ENCODE measurements at places on chromosomes 3 and 15.
A peak's percentile ranks its signal among the peaks of the same experiment; 100 is the strongest.

- DNase-seq: no peak
Observed at GRCh38 chr3:110799271-110799670, 272.3 kb upstream of the NECTIN3 start.

GRCh38 chr3:139225548-139225947 is 118.3 kb upstream of the MRPS22 start:
- DNase-seq: no peak

- DNase-seq: no peak
Observed at GRCh38 chr15:64943512-64944225, 32.0 kb downstream of the ANKDD1A start.

DNA sequence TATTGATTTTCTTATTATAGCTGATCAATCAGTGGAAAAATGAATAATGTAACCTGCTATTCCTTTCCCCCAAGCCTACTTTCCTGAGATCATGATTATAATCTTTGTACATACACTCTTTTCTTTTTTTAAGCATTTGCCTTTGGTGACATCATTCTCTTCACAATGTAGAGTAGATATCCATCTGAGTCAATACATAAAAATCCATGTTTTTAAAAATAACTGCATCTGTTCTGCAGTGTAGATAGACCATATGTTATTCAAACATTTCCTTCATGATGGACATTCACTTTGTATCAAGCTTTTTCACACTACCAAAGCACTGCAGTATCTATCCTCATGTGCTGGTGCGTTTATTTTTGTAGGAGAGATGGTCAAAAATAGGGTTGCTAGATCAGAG is 211.1 kb downstream of the PTPRG start:
- no peak for DNase-seq

- no peak for DNase-seq
Observed at GRCh38 chr15:92848852-92849598, 51.1 kb upstream of the CHD2 start.

DNA sequence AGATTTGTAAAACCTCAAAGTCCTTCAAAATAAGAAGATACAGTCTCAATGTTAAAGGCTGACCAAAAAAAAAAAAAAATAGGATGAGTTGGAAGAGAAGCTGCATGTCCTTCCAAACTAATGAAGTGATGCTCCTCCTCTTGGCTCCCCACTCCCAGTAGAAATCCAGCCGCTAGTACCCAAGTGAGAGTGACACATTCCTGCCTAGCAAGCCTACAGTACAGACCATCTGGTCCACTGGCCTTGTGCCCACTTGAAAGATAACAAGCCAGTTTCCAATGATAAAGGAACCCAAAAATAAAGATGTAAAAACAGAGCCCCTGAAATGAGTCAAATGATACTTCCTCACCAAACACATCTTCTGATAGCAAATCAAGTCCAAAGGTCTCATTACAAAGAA is 258.7 kb upstream of the NSMCE3 start:
- DNase-seq: no peak

- no peak for DNase-seq
Observed at GRCh38 chr3:97692831-97693230, 71.7 kb upstream of the ARL6 start.

- no peak for DNase-seq
Observed at GRCh38 chr15:39474657-39475056, 106.2 kb upstream of the THBS1 start.

DNA sequence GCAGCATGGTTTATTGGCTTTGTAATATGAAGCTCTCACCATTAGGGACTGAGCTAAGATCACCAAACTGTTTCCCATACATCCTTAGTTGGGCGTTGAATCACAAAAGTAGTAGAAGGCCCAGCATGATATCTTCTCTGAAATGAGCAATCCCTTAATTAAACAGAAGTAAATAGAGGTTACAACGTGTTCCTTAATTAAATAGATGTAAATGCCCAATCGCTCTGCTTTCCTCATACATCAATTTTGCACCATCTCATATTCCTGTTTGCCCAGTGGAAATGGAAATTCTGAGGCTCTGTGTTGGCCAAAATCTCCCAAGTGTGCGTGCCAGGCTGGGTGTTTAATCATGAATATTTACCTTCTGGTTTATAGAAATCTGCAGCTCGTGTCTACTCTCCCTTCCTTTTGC is 107.4 kb upstream of the FOXB1 start:
- DNase-seq: no peak

DNA sequence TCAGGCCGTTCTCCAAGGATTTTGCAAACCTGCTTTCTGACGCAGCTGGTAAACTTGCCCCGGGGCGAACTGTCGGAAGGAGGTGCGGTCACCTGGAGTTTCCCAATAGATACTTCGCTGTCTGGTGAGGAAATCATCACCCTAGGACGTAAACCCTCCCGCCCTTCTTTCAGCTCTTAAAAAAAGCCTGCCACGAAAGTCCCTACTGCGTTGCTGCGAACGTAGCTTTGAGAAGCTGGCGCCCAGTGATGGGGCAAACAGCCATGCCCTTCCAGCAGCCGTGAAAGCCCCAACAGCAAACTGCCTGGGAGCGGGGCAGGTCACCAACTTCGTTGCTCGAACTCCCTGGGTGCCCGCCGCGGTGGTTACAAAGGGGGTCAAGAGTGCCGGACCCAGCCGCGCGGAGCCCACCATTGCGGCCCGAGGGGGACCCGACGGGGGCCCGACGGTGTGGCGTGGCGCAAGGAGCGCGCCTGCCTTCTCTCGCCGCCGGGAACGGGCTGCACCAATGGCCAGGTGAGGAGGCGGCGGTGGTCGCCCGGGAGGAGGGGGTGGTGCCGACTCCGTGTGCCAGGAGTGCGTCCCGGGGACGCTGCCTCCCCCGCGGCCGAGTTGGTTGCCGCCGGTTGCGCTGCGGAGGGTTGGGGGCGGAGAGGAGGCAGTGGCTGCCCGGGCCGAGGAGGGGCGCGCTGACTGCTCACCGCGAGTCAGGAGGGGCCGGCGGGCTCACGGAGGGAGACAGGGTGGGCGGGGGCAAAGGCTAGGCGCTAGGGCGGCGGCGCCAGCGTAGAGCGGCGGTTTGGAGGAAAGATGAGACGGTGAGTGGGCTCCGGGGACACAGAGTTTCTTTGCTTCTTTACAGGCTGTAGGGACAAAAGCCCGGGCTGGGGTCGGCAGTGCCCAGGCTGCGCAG is at the start of gene PHLDB2:
PHLDB2 (plus strand) TSS at position 205 of the 913 bp plus-strand sequence. CDS start 24,813 bp downstream, outside the sequence.
- DNase-seq: peak; percentile 75

GRCh38 chr3:87997298-87997697 is 61.5 kb downstream of the CGGBP1 start:
- DNase-seq: no peak

DNA sequence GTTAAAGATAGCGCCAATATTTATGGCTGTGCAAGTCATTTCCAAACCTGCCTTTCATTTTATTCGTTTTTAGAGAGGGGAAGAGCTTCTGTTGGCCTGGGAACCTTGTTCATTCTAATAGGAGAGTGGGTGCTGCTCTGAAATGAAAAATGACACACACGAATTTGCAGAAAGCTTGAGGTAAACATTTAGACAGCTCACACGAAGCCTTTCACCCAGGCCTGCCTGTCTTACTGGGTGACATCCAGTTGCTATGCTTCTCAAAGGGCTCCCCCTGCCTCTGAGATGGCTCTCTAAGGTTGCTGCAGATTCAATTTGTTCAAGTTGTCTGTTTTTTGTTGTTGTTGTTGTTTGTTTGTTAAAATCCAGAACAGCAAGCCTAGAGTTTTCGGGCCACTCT is 18.2 kb downstream of the PEX5L start:
- no peak for DNase-seq

- DNase-seq: no peak
Observed at GRCh38 chr3:188853856-188854771, 317.7 kb upstream of the TPRG1 start.

GRCh38 chr3:141081141-141081795 is 30.1 kb downstream of the SPSB4 start:
- DNase-seq: no peak

- no peak for DNase-seq
Observed at GRCh38 chr15:66707310-66708082, 5.5 kb downstream of the SMAD6 start.

DNA sequence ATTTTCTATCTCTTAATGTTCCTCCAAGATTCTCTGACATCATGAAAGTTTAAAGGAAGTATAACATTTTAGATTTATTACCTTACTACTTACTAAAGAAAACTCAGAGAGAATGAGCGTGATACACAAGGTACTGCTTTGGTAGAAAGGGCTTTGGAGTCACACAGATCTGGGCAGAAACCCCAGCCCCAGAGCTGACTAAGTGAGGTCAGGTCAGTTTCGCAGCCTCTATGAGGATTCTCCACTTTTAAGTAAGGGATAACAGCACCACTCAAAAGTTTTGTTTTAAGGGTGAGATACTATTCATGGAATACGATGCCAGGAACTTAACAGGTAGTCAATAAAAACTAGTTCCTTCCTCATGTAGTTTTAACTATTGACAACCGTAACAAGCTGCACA is 76.1 kb downstream of the CLDN11 start:
- no peak for DNase-seq

DNA sequence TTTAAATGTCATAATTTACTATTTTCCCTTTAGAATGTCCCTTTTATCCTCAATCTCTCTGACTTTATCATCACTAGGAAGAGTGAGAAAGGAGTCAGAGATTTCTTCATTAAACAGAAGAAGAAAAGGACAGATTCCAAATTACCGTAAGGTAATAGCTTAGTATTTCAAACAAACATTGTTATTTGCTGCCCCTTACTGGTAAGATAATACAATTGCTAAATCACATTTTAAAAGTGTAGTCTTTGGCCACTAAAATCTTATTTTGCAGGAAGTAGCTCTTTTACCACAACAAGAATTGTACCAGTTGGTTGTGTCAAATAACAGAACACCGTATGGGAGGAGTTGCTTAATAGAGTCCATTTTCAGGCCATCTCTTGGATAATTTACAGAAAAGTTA is 53.7 kb downstream of the CGGBP1 start:
- peak; percentile 20 for DNase-seq

- DNase-seq: no peak
Observed at GRCh38 chr3:24437326-24437725, 57.3 kb downstream of the THRB start.

DNA sequence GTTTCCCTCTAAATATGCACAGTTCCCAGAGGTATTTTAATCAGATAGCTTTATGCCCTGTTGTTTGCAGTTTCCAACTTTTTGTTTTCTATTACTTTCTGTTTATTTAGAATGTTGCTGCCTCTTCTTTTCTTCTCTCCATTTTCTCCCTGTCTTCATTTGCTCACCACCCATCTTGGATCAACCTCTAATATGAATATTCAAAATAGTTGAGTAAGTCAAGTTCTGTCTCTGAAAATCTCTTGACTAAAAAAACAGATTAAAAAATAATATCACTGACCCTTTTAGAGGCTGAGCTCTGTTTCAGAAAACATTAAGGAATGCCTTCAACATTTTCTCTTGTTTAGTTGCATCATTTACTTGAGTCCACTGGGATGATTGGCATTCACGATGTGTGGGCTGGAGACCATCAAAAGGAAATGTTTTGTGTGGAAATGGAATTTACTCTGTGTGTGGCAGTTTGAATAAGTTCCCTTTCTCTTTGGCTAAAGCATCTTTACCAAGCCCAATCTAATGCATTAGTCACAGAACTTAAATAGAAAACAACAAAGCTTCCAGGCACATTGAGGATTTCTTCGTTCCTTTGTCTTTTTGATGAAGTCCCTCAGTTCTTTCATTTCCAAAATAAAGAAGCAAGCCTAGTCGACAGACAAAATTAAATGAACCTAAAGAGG is 633.9 kb upstream of the TGFBR2 start:
- no peak for DNase-seq

DNA sequence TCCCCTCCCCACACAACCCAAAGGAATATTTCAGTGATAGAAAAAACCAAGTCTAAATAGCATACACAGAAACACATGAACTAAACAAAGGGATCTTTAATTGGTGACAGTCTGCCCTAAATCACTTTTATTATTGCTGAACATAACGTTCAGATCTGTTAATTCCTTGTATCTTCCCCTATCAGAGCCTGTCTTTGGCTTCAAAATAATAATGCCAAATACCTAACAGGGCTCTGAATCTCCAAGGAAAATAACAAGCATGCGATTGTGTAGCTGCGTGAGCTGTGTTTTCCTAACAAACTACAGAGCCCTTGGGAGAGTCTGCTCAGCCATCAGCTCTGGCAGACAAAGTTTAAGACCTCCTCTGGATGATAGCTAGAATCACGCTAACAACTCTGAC is 1010.1 kb downstream of the ROBO1 start:
- DNase-seq: no peak

DNA sequence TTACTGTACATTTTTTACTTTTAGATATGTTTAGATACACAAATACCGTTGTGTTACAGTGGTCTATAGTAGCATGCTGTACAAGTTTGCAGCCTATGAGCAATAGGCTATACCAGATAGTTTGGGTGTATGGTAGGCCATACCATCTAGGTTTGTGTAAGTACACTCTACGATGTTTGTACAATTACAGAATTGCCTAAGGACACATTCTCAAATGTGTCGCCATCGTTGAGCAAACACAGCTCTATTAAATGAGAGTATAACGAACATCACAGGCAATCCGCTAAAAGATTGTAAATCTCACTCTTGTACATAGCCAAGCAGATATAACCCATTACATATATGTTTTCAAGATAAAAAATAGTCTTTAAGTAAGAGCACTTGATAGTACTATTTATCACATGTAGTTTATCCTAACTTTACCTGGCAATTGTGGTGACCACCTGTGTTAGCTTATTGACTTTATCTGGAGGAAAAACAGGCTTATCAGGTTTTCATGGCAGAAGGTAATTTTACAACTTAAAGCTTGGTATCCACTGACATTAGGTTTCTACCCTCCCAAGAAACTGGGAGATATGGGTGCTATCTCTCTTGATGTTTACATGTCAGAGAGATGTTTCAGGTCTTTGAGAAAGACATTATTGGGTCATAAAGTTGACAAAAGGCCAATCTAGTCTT is 898.7 kb downstream of the NSUN3 start:
- DNase-seq: no peak

DNA sequence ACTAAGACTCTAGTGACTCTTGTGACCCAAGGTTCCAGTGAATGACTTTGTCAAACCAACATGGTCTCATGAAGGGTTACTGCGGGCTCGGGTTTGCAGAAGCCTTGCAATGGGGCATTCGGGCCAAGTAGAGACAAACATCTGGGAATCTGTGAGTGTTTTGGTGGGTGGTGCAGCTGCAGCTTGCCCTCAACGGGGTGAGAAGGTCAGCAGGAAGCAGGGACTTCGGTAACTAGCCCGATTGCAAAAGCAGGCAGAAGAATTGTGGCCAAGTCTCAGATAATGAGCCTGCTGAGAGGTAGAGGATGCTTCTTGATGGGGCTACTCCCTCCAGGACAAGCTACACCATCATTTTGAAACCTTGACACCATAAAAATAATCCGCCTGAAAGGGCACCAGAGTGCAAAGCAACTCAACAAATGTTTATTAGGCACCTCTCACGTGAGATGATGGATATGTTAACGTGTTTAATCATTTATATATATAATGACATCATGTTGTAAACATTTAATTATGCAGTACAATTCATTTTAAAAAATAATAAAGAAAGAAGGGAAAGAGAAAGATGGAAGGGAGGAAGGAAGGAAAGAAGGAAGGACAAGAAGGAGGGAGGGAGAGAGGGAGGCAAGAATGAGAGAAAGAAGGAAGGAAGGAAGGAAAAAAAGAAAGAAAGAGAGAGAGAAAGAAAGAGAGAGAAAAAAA is 263.9 kb upstream of the IGF1R start:
- DNase-seq: no peak

GRCh38 chr15:42444415-42445063 is 46.4 kb downstream of the ZNF106 start:
- no peak for DNase-seq

- no peak for DNase-seq
Observed at GRCh38 chr3:31798840-31799239, 182.2 kb downstream of the OSBPL10 start.

GRCh38 chr3:53169832-53170324 is 8.9 kb downstream of the PRKCD start:
- no peak for DNase-seq

- no peak for DNase-seq
Observed at GRCh38 chr3:181782306-181782954, 70.7 kb downstream of the SOX2 start.
